ENCODE measurements at places on chromosomes 2 and 18.

- no peak for DNase-seq
Measured at GRCh38 chr2:173652311-173652710, 297.6 kb downstream of the CDCA7 start.

GRCh38 chr2:240990266-240990529, 8.2 kb upstream of the SNED1 start:
- no peak for DNase-seq

GRCh38 chr18:6399776-6400175, 14.9 kb downstream of the L3MBTL4 start:
- no peak for DNase-seq

- no peak for DNase-seq
Measured at GRCh38 chr2:241235859-241236593, 47.5 kb downstream of the ANO7 start.

- no peak for DNase-seq
Measured at GRCh38 chr2:60359569-60359968, 193.9 kb downstream of the BCL11A start.

DNA sequence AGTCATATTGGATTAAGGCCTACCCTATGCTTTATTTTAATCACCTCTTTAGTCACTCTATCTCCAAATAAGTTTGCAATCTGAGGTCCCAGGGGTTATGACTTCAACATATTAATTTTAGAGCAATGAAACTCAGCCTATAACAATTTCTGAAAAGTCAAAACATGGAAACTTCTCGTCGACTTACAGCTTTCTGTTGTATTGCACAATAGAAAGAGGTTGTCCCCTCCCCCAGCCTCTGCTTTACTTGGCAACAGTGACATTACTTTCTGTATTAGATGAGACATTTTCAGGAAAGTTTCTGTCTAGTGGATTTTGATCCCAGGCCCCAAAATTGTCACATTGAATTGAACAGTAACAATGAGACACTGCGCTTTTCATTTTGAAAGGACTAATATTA, 326.4 kb downstream of the THSD7B start:
- DNase-seq, result no peak

DNA sequence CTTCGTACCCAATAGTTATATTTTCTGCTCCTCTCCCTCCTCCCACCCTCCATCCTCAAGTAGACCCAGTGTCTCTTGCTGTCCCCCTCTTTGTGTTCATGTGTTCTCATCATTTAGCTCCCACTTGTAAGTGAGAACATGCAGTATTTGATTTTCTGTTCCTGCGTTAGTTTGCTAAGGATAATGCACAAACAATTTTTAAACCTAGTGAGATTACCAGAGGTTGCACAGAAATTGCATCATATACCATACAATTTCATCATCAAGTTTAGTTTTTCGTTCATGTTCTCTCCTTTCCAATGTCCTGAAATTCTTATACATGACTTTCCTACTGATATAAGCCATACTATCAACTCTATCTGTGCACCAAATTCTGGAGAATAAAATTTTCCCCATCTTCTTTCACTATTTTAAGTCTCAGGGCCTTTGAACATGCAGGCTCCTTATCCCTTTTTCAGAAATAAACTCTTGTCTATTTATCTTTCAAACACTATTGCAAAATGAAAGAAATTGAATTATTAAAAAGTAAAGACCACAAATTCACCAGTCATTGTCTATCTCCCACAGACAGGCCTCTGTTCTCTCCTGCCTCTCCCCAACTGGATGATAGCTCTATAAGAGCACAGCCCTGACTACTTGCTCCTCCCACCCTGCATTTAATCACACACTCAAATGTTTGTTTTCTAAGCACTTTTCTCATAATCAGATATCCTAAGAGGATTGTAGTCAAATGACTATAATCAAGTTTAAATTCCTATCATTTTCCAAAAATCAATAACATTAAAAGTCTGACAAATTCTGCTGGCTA, 27.2 kb upstream of the B4GALT6 start:
- no peak for DNase-seq

DNA sequence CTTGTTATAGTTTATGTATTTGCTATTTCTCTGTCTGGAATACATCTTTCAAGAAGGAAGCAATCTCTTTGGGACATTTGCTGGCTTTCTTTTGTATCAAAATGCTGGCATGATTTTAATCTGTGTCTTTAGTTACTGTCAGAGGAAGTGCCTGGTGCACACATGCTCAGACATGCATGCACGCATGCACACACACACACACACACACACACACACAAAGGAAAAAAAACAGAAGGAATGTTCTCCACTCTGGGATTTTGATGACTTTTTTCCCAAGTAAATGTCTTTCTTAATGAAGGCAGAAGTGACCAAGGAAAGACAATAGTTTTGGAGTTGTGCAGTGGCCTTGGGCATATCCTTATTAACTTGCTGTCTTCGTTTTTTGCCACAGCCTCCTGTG, 6.7 kb downstream of the GNAL start:
- DNase-seq, result no peak

DNA sequence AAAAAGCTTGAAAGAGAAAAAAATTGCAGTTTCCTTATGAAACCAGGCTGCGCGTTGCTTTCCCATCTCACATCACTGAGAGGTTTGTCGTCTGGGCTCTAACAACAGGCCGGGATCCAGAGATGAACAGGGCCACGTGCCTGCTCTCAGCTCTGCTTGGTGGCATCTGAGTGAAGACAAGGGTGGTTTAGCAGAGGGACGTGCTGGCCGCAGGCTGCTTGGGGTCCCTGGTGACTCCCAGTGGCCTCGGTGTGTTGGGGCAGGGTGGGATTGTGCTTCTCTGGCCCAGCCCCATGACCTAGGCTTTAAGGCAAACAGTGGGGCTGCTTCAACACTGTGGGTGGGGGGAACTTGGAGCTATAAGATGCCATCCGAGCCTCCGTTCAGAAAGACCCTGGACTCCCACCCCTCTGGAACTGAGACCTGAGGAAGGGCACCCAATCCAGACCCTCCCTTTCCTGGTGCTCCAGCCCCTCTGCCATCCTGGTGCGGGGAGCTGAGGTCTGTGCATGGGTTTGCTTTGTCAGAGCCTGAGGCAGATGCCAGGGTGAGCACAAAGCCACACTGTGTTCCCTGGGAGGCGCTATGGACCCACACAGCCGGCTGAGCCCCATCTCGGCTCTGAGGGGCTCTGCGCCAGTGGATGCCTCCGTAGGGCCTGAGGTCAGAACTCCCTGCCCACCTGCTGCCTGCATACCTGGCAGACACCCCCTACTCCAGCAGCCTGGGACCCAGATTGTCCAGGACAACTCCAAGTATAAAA, 18.4 kb upstream of the HPCAL1 start:
- no peak for DNase-seq

DNA sequence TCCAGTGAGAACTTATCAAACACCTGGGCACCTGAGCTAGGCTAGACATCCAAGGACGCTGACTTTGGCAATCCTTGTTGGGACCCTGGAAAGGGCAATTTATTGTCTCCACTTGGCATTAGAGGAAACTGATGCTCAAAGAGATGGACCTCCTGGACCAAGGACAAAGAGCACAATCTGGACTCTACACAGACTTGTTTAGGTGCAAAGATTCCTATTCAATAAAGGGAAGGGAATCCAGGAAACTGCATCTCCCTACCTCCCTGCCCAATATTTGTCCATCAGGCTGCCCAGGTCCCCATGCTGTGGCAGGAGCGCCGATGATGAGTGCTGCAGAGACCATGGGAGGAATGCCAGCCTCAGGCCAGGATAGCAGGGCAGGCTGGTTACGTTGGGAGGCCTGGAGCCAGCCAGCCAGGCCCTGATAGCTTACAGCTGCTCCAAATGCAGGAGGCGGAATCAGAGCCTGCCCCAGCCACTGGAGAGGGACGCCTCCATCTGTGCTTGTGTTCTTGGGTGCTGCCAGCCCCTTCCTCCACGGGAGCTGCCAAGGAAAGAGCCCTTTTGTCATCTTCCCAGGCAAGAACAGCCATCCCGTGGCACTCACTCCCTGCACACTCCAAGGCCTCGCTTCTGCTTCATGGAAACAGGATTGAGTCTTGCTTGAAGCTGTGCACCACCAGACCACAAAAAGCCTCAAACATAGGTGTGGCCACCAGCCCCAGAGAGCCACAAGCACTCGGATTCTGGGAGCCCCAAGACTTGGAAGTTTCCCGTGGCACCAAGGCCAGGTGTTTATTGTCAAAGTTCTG, 60.0 kb downstream of the HS1BP3 start:
- no peak for DNase-seq

DNA sequence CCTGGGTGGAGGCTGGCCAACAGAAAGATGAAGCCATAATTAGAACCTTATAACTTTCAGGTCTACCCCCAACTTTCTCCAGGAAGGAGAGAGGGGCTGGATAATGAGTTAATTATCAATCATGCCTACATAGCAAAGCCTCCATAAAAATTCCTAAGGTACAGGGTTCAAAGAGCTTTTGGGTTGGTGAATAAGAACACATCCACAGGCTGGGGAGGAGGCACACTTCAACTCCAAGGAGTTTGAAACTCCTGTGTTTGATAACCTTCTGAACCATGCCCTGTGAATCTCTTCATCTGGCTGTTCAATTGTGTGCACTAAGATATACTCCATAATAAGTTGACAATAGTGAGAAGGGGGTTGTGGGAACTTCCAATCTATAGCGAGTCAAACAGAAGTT, 552.3 kb downstream of the TDRD15 start:
- DNase-seq, result no peak

- DNase-seq, result no peak
Measured at GRCh38 chr18:9055185-9055584, 47.3 kb upstream of the NDUFV2 start.

DNA sequence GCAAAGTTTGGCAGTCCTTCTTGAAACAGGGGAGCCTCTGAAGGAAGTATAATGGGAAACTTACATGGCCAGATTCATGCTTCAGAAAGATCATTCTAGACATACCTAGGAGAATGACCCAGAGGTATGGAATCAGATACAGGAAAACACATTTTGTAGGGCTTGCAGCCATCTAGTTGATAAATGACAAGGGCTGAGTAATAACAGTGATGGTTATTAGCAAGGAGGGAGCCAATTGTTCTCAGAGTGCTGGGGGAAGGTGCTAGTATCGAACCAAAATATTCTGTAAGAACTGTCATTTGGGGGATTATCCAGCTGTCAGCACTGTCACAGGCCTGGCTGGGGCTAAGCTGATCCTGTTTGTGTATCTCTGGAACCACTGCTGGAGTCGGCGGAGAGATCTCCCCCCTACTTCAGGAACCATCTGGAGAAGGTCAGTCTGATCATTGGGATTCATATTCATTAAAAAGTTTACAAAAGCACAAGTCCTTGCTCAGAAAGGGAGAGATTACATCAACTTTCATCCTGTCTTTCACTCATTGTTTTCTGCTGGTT, 113.8 kb upstream of the THSD7B start:
- no peak for DNase-seq

DNA sequence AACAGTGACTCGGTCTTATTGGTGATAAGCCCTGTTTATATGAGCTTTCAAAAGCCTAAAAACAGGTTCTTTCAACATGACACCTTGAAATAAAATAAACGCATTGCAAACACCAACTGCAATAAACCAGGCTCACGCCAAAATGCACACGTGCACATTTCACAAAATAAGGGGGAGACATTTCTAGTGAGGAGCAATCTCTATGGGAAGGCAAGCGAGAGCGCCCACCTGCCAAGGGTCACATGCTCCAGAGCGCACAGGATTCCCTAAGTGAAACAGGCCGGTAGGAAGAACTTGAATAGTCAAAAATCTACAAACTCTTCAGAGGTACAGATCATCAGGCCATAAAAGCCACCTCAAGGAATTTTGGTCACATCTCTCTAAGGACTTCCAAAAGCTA, 1.9 kb downstream of the PID1 start:
- no peak for DNase-seq

- no peak for DNase-seq
Measured at GRCh38 chr2:1767939-1768691, 23.8 kb upstream of the PXDN start.

DNA sequence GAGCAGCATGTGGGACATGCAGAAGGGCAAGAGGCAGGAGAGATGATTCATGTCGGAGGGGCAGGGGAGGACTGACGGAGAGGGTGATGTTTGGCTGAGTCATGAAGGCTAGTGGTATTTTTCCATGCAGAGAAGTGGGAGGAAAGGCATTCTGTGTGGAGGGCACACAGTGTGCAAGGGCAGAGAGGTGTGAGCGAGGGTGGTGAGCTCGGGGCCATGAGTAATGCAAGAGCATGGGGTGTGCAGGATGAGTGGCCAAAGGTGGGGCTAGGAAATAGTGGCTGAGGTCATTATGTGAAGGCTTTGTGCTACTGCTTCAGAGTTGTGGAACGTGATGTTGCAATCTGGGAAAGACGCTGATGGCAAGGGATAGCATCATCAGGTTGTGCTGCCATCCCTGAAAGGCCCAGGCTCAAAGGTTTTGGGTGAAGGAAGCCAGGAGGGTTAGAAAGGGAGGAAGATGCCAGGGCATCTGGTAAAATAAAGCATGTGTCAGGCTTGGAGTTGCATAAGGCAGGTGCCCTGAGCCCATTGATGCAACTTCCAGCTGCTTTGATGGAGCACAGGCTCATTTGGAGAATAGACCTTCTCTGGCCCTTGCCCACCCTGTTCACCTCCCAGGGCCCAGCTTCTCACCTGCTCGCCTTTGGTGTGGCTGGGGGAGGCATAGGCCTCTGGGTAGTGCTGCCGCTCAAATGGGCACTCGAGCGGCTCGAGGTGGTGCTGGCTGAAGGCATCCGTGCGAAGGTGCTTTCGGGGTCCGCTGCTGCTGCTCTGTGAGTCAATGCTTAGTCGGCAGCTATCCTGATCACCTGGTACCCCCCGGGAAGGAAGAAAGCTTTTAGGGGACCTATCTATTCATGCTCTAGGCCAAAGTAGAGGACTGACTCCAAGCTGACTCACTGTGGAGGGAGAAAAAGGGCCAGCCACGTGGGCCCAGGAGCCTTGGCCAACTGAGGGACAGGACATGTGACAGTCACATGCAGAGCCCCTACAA, 37.5 kb downstream of the PAX8 start:
- no peak for DNase-seq

- DNase-seq, result no peak
Measured at GRCh38 chr18:63374540-63374939, 7.5 kb upstream of the KDSR start.

DNA sequence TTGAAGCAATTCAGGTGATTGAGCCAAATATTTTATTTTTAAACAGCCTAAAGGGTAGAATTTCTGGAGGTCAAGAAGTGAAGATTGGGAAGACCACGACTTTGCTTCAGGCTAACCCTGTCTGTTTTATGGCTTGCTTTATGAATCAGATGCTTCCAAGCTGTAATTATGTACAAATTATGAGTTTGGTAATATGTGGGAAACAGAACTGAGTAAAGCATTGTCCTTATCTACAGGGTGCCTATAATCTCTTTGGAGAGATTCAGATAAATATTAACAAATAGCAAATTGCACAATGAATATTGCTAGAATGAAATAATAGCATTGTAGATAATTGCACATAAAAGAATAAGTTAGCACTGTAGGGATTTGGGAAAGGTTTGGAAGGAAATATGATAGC, 539.4 kb upstream of the CDH2 start:
- no peak for DNase-seq

GRCh38 chr2:17733599-17733998, 20.0 kb downstream of the SMC6 start:
- DNase-seq, result no peak
